ENCODE measurements at places on chromosomes 5 and 9.
A peak's percentile ranks its signal among the peaks of the same experiment; 100 is the strongest.

GRCh38 chr9:126424511-126424910 is 97.9 kb downstream of the MVB12B start:
- DNase-seq = no peak

DNA sequence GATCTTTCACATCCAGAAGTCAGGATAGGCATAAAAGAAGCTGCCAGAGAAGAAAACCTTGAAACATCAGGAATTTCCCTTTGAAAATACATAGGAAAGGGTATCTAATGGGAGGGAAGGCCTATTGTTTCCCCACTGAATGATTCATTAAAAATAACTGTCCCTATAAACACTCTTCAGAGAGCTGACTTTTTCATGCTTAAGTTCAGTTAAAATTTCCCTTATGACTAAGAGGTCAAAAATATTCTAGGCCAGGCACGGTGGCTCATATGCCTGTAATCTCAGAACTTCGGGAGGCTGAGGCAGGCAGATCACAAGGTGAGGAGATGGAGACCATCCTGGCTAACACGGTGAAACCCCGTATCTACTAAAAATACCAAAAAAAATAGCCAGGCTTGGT is 499.5 kb downstream of the ENC1 start:
- no peak for DNase-seq

DNA sequence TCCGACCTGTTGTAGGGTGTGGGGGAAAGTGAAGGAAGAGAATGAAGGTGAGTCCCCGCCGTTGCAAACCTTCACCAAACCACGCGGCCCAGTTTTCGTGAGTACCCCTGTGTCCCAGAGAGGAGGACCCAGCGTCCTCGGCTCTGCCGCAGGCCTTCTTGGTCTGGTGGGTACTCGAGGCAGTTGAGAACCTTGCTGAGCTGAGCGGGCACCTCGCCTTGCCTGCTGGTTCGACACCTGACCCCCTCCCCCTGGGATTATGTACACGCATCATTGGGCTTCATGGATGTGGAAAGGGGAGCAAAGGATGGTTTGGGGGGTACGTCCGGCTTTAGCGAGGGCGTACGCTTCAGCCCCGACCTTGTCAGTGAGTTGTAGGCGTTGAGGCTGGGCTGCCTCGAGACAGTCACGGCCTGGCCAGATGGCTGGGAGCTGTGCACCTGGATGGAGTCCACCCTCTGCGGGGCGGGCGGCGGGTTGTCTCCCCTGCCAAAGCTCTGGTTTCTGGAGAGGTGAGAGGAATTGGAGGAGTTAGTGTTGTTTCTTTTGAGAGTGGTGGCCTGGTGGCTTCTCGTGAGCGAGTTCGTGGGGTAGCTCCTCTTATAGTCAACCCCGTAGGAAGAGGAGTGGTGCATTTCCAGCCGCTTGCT is 128.1 kb downstream of the SEMA6A start:
- DNase-seq = no peak

DNA sequence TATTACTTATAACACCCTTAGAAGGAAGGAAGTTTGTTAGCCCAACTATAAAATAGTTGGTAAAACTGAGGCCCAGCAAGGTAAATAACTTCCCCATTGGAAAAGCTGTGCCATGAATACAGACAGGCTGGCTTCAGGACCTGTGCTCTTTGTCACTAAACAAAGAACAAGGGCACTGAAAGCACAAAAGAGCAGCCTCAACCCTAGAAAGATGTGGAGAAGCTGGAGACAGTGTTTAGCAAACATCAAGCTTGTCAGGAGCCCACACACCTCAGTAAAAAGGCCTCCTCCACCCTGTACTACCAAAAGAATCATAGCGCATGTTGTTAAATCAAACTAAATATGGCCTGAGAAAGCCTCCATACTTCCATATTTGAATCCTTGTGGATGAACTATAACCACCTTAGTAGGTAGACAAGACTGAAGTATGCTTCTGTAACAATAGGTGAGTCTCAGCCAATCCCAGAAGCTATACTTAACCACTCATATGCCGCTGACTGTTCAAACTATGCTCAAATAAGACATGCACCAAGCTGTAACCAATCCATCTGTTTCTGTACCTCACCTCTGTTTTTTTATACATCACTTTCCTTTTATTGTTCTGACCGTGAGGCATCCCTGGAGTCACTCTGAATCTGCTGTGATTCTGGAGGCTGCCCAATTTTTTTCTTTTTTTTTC is 18.4 kb upstream of the SCGB3A2 start:
- DNase-seq = no peak

DNA sequence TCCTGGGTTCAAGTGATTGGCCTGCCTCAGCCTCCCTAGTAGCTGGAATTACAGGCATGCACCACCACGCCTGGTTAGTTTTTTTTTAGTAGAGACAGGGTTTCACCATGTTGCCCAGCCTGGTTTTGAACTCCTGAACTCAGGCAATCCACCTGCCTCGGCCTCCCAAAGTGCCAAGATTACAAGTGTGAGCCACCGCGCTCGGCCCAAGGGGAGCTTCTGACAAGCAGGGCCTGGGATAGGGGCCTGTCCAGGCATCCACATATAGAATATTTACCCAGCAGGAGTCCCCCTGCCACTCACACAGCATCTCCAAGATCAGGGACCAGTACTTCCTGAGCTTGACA is 10.1 kb downstream of the IRF1 start:
- DNase-seq = no peak

- no peak for DNase-seq
Observed at GRCh38 chr5:133779828-133780475, 167.6 kb upstream of the FSTL4 start.

DNA sequence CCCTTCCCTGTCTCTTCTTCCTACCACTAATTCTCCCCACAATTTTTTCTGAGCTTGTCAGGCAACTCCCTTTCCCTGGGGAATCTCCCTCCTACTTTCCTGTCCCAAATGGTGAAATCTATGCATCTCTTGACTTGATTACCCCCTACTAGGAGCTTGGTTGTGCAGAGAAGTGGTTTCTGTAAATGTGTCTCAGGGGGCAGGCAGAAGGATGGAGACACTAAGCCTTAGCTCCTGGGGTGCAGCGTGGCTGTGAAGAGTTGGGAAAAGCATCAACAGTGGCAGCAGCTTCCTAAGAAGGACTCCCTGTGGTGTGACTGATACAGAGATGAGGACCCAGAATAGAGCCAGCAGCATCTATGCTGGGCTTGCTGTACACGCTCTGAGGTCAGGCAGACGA is 62.3 kb downstream of the NRG2 start:
- DNase-seq = no peak

DNA sequence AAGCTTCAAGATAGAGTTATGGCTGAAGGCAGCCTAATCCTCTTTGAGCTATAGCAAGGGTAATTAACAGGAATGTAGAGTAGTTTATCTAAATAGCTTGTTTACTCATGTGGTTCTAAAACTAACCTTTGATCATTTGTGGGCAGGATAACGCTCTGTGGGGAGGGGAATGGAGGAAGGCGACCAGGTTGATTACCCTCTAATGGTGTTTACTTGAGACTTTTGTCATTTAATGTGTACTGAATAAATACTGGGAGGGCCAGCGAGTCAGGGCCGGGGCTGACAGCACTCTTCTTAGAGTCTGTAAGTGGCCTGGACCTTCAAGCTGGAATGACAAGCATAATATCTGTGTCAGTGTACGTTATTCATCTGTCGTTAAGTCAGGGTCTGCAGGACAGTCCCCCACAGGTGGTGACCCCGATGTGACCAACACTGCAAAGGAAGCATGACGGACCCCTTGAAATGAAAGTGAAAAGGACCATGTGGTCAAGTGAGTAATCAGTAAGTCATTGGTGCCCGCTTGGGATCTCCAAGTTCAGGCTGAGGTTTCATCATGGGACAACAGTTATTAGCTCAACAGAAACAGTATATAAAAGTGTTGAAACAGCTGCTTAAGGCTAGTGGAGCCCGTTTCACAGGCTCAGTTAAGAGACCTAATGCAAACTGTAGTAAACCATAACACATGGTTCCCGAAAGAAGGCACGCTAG is 162.6 kb downstream of the CPLANE1 start:
- DNase-seq = no peak

DNA sequence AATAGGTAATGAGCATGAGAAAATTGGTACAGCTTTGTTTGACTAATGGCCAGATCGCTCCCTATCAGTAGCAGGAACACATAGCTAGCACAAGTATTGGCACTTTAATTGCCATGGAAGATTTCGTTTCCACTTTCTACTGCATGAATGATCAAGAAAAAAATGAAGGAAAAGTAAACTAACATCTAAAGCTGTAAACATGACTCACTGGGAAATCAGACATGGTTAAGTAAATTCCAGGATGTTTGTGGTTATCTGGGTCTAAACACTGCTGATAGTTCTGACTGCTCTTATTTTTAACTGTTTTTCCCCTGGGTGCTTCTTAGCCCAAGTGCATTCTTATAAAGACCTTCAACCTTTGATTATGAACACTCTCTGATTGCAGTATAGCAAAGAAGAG is 388.9 kb downstream of the NR2F1-AS1 start:
- no peak for DNase-seq

DNA sequence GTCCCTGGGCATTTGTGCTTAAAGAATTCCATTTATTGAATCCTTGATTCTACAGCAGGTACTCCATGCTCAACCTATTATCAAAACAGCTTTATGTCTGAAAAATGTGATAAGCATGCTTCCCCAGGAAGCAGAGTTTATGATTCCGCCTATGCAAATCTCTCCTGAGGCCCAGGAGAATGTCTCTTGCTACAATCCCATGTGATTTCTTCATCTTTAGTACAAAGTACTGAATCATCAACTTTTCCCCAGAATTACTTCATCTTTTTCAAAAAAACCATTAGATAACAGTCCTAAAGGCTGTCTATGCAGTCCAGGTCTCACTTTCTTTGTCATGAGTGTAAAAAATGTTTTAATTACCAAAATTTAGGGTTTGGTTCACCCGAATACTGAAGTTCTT is 130.2 kb upstream of the ADAMTSL1 start:
- no peak for DNase-seq

GRCh38 chr5:122846051-122846550 is 688 bp downstream of the SNX24 start:
- DNase-seq = peak; percentile 30

- DNase-seq = peak; percentile 60
Observed at GRCh38 chr5:17398431-17398830, 99.6 kb upstream of the TAF11L2 start.

- DNase-seq = no peak
Observed at GRCh38 chr5:132629230-132629944, 28.6 kb upstream of the IL13 start.

DNA sequence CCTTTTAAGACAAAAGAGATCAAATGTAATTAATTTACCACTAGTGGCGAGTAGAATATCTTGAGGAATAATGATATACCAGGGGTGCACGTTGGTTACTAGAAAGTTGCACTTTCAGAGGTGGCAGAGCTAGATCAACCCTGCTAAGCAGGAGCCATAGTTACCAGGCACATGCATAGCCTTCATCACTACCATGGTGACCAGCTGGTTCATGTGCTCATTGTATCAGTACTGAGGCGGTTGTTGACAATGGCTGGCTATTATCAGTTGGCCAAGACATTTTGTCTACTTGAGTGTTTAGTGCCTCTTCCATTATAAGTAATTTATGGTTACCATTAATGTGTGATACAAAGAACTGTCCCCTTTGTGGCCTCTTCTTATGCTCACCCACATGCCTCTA is 201.2 kb downstream of the FGF10 start:
- DNase-seq = no peak

DNA sequence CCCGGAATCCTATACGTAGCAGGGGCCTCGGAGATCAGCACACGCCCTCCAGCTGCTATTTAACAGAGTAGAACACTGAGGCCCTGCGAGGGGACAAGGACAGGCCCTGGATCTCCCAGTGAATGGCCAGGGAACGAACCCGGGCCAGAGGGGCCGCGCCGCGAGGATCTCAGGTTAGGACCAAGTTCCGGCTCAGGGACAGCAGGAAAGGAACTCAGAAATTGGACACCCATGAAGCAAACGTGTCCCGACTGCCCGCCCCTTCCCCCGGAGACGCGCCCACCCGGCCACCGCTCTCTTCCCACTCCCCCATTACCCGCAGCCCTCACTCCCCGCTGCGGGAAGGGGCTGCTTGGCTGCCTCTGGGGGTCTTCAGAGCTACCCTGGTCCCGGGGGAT is 1.0 kb upstream of the FOXE1 start:
- no peak for DNase-seq

- DNase-seq = no peak
Observed at GRCh38 chr5:154199671-154200220, 9.2 kb downstream of the GALNT10 start.

DNA sequence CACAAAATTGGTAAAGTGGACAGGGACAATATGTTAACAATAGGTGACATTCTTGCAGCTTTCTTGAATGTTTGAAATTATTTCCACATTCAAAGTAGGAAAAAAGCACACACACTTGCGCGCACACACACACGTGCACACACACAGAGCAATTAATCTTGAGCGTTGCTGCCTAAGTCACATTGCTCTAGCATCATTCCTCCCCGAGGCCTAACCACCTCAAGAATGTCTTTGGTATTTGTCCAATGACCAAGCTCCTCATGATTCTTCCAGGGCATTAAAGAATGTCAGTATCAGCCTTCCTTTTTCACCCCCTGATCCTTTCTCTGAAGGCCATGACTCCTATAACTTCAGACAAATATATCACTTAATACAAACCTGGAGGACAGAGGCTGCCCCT is 198.1 kb downstream of the NPR3 start:
- DNase-seq = no peak

GRCh38 chr5:111076091-111076490 is 4.6 kb downstream of the TSLP start:
- no peak for DNase-seq

DNA sequence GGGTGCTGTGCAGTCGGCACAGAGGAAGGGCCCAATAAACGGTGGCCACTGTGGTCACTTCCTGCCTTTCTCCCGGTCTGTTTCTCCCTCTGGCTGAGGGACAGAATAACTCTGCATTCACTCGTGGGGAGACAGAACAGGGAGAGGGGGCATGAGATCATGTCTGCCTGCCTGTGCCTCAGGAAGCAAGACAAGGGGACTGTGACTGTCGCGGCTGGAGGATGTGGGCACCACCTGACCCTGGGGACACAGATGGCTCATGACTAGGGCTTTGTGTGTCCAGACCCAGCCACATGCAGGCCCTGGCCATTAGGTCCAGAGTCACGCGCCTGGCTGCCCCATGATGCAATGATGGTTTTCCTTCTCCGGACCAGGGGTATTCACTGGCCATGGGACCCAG is 5.8 kb downstream of the TRUB2 start:
- no peak for DNase-seq

DNA sequence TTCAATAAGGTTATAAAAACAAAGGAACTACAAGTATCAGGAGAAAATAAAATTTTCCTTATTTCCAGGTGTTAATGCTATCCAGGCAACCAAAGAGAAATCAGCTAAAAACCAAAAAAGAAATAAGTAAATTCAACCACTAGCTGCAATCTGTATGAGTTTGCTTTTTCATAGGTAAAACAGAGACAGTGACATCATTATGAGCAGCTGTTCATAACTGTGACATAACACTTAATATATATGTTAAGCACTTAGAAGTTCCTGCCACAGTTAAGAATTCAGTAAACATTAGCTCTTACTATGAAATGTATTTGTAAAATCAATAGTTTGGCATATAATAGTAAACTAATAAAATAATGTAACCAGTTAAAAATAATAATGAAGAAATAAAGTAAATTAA is 20.9 kb downstream of the P4HA2 start:
- DNase-seq = no peak

All from SK-N-SH (cell line).